Chondrocyte (in vitro differentiated cells): ENCODE measurements at places on chromosomes 1 and 21.

GRCh38 chr1:151644001-151644400 lies 32.2 kb downstream of the SNX27 start:
- DNase-seq: no peak

DNA sequence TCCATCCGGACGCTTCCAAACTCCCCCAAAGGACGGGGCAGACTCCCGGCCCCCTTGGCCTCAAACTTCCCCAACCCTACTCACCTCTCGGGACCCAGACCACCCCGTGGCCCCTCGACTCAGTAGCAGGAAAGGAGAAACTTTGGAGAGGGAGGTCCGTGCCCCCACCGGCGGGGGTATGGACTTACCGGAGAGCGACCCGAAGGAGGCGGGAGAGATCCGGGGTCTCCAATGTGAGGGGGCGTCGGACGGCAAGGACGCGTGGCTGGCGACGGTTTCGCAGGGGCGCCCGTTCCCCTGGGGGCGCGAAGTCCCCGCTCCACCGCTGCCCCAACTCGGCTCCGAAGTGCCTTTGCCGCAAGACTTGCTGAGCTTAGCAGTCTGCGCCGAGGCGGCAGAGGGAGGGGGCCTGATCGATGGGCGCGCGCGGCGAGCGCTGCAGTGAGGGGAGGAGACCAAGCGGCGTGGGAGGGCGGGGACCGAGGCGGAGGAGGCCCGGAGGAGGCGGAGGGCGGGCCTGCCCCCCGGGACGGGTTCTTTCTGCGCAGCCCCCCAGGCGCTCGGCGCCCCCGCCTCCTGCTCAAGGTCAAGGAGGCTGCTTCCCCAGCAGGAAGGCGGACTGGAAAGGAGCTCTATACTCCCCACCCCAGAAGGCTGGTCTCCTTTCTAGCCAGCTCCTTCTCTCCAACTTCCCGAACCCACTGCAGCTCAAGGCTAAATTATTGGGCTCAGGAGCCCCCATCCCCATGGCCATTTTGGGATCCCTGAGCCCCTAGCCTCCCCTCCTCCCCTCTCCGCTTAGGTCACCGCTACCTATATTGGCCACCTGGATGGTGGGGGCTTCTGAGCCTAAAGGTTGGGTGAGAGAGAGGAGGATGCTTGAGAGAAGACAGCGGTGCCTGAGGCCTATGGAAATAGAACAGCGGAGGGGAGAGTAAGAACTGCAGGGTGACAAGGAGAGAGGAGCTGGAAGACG lies at the start of gene SYT2:
TSS of gene SYT2 (minus strand) at position 385 of the 976 bp plus-strand sequence. CDS start 104,682 bp downstream, outside the sequence.
- no peak for DNase-seq

DNA sequence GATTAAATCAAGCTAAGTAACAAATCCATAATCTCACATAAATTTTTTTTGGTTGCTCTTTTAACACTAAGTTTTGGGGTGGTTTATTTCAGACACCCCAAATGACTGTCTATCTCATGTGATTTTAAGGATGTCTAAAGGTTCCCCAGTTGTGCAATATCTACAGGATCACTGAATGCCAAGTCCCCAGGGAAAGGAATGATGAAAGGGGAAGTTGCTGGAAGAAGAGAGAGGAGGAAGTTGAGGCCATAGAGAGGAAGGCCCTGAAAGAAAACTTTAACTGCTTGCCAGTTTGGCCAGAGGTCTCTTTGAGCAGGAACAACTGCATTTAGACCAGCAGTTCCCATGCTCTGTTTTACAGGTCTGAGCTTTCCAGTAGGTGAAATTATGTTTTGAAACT lies 27.5 kb upstream of the SLC19A2 start:
- no peak for DNase-seq

DNA sequence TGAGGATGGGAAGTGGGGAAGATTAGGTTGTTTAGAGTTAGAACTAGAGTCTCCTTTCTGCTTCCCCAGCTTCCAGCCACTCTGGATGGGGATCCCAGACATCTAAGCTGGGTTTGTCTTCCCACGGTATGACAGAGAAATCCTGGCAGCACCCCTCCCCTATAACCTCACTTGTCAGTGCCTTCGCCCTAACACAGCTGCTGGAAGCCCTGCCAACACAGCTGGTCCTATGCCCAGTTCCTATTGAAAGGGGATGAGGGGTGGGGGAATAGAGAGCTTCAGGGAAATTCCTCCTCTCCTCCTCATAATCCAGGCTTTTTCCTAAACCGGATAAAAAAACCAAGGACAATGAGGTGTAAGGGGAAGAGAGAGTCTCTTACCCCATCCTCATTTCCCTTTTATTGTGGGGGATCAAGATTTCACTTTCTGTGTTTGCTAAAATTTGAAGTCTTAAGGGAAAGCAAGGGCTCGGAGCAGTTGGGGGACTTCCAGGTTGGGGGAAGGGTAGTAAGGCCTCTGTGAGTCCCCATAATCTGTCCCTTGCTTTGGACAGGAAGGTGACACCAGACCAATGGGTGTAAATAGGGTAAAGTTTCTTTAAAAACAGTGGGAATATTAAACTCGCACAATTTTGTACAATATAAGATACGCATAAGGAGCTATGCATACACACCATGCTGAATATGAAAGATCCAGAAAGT lies 590 bp downstream of the TMOD4 start:
- DNase-seq: no peak

GRCh38 chr1:116375148-116375886 lies 2.3 kb downstream of the ATP1A1 start:
- DNase-seq: no peak

- no peak for DNase-seq
These were observed 5.8 kb downstream of the RGS1 start for GRCh38 chr1:192581131-192581927.

- no peak for DNase-seq
These were observed 48.7 kb downstream of the SPAG17 start for GRCh38 chr1:118136187-118136941.

DNA sequence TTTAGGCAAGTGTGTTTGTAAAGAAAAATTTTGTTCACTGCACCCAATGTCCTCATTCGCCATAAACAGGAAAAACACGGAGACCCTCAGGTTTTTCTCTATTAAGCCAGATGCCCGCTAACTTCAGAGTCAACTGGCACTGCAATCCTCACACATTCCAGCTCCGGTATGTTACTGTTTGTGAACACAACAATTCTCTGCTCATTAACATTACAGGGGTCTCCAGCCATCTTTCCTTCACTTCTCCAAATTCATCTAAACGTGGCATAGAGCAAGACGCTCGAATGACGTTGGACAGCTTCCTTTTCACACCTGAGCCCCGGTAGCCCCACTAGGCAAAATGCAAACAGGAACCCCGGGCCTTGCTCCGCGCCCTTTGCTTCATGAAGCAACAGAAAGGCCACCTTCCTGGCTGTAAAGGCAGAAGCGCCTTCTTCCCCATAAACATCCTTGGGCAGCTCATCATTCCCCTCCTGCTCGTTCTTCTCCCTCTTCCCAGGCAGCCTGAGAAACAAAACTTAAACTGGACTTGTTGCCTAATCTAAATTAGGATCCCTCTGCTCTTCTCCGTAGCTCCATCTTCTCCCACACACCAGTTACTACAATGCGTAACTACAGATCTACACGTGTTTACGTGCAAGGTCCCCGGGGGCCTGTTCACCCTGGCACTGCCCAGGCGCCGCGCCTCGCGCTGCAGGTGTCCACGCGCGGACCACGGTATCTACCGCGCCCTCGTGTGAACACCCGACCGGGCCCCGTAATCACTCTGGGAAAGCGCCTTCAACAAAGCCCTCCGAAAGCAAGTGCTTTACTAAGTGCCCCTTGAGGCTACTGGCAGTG lies 1.2 kb downstream of the LBR start:
- no peak for DNase-seq

DNA sequence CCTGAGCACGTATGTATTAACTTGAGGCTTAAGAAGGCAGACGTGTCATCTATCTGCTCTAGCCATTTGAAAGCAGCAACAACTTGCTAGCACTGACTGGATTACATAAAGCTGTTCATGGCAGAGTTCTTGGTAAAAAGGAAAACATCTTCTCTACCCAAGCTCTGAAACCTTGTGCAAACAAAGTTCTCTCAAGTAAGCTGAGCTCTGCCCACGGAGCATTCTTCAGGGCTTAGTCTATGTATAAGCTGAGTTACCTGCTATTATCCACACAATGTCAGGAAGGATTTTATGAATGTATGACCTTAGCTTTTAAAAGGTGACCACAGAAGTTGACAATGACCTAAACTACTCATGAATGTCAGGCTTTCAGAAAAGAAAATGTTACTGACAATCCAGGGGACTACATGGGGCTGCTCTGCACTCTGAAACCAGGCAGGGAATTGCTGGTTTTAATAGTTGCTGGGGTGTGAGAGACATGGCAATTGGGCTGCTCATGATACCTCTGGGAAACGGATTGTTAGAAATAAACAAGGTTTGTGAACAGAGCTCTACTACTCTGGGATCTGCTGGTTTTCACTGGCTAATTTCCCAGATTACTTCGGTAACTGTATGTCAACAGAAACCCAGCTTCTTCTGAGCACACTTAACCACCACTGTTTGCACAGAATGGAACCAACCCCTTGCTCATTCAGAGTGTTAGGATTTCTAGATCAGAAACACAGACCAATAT lies 29.6 kb upstream of the CCN1 start:
- DNase-seq: no peak

DNA sequence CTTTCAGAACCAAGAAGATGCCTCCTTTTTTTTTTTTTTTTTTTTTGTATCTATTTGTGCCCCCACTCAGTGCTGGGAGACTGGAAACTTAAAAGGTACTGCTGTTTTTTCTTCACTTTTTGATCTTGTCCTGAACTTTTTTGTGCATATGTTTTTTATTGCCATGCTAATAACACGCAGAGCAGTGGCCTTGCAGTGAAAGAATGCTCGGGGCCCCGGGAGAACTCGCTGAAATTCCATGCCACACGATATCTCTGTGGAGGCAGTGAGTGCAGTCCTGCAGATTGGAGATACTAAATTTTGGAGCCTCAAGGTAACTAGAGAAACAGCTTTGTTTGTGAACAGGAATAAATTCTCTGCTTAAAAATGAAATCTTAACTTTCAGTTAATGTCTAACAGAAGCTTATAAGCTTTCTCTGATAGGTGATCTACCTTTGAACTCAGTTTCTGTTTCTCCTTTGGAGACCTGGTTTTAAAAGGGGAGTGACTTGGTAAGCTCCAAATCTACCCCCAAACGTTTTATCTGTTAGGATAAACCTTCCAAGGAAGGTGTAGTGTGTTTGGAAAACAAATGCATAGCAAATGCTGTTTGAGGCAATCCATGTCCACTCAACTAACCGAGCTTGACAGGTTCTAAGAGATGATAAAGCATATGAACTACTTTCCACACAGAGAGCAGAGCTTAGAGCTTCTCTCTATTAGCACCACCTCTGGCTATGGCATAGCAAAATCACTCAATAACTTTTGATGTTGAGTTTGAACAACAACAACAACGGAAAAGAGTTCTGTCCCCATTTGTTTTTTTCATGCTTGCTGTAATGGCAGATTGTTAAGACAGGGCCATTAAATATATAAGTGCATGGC lies 113.7 kb upstream of the PLXNA2 start:
- no peak for DNase-seq

DNA sequence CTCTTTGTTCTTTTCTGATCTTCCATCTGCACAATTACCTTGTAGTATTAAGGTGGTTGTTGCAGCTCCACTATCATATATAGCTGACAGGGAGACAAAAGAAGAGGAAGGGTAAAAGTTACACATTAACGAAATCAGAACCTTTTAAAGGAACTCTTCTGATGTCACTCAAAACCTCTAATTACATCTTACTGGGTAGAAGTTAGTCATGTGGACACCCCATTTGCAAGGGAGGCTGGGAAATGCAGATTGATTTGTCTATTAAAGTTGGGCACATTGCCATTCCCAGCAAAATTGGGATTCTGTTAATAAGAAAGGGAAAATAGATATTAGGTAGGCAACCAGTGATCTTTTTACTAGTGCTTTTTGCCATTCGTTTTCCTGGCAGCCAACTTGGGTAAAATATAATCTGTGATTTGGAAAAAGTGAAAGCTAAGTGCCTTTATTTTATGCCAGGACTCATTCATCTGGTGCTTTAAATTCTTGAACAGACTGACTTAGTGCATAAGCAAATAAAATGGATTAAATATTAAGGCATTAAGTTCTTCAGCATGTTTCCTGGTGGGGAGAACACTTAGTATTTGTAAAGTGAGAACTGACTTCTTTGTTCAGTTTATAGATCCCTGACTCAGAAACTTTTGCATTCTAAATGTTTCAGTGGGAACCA lies 71.3 kb downstream of the DNM3 start:
- no peak for DNase-seq

DNA sequence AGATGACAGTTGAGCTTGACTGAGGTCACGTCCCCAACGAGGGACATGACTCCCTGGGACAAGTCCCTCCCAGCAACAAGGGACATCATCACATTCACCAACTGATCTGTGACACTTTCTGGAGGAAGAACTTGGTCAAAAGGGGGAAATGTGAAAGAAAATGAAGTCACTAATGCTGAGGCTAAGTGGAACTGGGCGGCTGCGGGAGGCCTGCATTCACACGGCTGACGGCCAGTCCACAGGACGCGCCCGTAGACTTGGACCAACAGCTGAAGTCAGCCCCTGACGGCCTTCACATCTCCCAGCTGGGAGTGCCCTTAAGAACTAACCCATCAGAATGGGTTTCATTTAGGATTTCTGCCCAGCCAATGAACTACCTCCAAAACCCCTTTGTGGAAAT lies 26.6 kb downstream of the POFUT2 start:
- DNase-seq: no peak

- no peak for DNase-seq
These were observed 77.7 kb upstream of the DIRAS3 start for GRCh38 chr1:68128157-68128556.

DNA sequence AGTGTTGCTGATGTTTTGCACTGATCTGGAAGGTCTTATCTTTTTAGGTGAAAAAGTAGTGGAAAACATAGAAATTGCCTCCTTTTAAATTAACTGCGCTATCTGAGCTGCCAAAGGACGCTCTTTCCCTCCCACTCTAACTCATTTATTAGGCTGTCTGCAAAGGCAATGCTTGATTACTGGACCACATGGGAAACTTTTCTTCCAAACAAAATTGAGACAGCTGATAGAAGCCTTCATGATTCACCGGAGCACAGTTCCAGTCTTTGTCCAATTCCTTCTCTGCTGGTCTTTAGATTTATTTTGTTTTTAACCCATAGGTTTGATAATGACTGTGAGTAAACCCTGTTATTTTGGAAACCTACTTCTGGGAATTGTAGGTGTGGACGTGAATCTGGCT lies 93.0 kb upstream of the RAVER2 start:
- DNase-seq: no peak

DNA sequence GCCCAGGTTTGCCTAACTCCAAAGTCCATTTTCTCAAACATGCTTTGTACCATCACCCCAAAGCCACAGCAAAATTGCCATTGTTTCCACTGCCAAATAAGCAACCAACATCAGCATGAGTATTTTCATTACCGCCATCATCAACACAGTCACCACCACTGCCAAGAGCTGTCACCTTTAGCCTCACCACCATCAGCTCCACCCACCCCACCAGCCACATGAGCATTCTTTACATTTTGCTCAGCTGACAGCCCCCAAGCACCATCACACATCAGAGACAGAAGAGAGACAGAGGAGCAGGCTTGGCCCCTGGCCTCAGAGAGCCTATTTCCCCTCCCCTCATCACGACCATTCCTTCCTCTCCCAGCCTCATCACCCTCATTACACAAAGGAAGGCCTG lies 42.7 kb downstream of the TAS1R2 start:
- DNase-seq: no peak
